ENCODE measurements at places on chromosomes 6 and 20.

GRCh38 chr20:20473657-20474056 lies 105.8 kb downstream of the INSM1 start:
- DNase-seq, result no peak

- no peak for DNase-seq
Observed at GRCh38 chr6:156599366-156599765, 177.8 kb upstream of the ARID1B start.

- DNase-seq, result no peak
Observed at GRCh38 chr6:153958860-153959259, 80.2 kb upstream of the OPRM1 start.

- DNase-seq, result peak; percentile 32
Observed at GRCh38 chr20:37762716-37763485, 69.1 kb downstream of the CTNNBL1 start.

DNA sequence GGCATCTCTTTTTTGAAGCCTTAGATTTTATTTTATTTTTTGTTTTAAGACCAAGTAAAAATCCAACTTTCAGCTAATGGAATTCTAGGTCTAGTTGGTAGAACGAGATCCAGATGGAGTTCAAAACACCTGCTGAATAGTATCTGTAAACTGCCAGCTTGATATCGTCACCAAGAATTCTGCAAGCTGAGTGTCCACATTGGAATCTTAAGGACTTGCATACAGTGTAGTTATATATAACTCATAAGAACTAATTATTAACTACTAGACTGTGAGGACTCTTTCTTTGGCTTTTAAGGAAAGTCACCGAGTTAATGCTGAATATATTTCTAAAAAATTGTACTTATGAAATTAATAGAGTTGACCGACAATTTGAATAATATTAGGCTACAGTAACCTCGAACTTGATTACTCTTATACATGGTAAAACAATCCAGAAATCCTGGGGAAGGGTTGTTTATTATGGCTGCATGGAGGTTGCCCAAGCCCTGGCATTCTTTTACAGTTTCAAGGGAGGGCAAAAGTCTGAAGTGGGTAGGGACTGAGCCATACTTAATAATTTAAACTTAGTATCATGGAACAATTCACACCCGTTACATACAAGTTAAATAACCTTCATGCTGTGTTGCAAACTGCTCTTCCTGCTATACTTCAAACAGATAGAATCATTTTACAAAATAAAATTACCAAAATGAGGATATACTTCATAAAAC lies 553.9 kb downstream of the PTPRT start:
- DNase-seq, result no peak

DNA sequence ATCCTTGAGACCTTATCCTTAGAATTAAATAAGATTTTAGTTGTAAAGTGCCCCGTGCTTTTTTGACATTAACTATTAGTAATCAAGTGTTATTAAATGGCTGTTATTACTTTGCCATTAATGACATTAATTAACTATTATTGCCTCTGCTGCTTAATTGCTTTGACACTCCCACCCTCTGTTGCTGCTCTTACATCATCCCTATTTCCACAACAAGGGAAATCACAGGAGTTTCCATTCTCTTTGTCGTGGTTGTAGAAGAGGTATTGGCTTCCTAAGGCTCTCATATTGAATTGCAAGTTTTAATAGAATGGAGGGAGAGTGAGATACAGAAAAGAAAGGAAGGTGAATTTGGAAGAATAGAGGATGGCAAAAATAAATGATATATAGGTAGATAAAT lies 545.8 kb downstream of the MMUT start:
- no peak for DNase-seq

- no peak for DNase-seq
Observed at GRCh38 chr20:62301111-62301668, 1.6 kb upstream of the ADRM1 start.

GRCh38 chr6:158713469-158713868 lies 63.6 kb downstream of the SYTL3 start:
- DNase-seq, result no peak

DNA sequence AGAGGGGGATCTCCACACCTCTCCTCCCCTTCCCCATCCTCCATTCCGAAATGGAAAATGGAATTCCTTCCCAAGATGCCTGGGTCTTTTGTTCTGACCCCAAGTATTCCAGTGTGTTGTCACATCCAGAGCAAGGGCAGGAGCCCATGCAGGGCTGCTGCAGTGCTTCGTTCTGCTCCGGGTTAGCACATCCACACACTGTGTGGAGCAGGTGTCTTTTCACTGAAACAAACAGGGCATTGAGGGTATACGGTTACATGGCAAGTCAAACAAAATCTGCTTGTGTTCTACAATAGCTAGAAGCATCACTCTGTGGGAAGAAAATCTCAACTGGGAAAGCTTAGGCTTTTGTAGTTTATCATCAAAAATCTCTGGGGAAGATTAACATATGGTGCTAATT lies 56.9 kb downstream of the LYRM2 start:
- no peak for DNase-seq

GRCh38 chr6:136503303-136504029 lies 46.8 kb downstream of the MAP7 start:
- no peak for DNase-seq

DNA sequence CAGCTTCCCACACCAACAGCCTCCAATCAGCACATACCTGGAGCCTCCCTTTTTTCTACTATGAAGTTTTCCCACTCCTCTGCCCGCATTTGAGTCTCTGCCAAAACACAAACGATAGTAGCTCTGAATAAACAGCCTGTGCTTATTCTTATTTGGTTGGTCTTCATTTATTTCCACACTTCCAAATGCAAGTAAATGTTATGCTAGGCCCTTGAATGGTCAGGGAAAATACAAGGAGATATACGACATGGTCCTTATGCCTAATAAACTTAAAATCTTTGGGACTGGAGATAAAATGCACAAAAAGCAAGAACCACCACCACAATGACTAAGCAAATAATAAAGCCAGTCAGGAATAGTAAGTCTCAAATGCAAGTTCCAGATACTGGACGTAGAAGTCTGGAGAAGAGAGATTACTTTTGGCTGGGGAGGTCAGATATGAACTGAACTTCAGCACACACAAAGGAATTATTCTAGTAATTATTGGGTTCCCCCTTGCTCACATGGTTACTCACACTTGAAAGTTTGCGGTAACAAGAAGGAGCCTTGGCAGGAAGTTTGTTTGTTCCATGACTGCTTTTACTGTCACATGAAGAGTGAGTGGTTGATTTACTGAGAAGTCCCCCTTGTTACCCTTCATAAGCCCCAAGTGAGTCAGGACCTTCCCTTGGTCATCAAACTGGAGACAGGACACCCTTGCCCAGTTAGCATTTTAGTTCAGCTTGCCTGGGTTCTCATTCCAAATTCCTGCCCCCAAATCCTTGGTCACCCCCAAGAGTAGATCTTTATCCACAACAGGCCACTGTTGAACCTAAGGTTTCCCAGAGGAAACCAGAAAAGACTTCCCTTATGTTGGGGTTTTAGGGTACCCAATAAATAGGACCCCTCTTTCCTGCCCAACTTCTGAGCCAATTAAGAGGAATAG lies 511.2 kb upstream of the JARID2 start:
- no peak for DNase-seq

DNA sequence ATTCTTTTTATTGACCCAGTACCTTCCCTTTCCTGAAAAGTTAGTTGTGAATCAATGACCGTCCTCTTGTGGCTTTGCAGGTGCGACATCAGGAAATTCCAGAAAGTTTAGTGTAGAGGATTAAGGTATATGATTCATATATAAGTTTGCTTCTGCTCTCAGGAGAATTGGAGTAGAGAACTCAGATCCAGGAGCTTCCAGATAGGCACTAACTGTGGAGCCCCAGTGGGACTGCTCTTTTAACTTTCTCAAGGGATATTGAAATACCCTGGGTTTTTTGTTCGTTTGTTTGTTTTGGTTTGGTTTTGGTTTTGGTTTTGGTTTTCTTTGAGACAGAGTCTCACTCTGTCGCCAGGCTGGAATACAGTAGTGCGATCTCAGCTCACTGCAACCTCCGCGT lies 9.5 kb downstream of the TAAR2 start:
- no peak for DNase-seq

- DNase-seq, result no peak
Observed at GRCh38 chr20:45976086-45976485, 4.1 kb upstream of the ZNF335 start.

DNA sequence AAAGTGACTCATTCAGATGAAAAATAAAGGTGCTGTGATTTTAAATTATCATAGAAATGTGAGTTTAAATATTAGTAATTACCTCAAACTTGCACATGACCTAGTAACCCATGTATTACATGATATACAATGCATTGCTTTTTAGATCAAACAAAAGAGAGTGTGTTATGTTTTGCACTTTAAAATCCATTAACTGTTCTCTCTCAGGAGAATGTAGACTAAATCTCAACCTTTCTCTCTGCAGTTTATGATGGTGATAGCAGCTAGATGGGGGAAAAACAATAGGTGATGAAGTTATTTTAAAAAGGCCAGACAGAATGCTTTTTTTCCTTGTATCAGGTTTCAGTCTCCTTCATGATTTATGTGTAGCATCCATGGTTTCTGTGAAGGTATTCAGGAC lies 404.4 kb upstream of the RNF217 start:
- DNase-seq, result no peak

DNA sequence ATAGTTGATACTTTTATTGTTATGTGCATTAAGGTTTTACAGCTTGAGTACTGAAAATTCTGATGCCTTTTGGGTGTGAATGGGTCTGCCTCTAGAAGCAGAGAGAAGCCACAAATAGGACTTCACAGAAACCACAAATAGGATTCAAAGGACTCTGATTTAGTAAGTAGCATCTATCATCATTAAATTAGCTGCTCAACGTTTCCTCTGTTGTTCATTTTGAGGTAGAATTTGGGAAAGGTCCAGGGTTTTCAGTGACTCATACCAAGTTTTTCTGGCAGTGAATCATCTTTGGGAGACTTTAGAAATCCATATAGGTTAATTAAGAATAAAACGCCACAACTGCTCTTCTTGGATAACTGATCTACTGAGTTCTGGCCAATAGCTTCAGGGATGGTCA lies 105.1 kb downstream of the PHF3 start:
- DNase-seq, result no peak

DNA sequence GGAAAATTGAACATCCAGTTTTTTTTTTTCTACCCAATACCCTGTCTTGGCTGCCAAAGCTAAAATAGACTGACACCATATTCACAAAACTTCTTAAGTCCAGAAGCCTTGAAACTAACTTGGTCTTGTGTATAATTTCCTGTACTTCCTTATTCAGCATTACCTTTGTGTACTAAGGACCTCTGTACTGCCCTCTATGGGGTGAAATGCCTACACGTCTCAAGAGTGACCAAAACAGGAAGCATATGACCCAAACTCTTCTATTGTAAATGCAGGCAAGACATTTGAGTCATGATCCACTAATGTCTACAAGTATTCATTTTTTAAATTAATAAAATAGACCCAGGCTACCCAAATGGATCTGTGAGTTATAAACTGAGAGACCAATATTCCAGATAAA lies 50.4 kb downstream of the HMGCLL1 start:
- DNase-seq, result peak; percentile 58

DNA sequence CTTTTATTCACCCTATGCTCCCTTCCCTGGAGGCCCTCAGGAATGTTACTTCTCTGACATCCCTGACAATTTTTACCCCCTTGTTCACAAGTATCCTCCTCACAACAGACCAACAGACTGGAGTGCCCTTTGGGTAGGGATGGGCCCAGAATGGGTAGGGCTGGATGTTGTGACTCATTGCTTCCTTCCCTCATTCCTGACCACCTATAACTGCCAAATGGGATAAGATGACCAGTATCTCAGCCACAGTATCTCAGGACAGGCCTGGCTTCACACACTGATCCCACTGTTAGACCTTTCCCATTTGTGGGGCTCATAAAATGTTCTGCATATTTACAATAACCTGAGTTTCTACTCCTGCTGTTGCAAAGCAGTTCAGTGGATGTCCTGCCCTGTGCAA lies 223.0 kb upstream of the LRFN2 start:
- DNase-seq, result no peak

- DNase-seq, result no peak
Observed at GRCh38 chr6:16819752-16820151, 58.5 kb upstream of the ATXN1 start.

GRCh38 chr6:131727868-131728267 lies 17.1 kb upstream of the CTAGE9 start:
- DNase-seq, result no peak

- DNase-seq, result no peak
Observed at GRCh38 chr20:25252230-25252651, 4.4 kb downstream of the PYGB start.

DNA sequence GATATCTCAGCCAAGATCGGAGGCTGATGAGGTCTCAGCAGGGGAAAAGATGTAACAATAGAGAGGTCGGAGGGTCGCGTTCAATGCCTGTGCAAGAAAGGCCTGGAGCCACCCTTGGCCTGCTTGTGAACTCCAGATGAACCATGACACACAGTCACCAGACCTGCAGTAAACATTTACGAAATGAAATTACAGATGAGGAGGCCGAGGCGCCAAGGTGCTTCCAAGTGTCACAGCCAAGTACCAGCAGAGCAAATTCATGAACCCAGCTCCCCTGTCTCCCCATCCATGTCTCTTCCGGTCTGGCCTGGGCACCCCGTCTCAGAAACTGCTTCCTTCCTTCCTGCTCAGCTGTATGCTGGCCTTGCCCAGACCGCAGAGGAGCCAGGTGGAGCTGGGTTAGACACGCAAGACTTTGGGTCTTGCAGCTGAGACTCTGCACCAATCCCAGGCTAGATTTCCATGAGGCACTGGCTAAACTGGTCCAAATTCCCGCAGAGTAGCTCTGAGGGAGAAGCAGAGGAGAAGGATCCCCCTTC lies 48.1 kb downstream of the CHMP4B start:
- no peak for DNase-seq

DNA sequence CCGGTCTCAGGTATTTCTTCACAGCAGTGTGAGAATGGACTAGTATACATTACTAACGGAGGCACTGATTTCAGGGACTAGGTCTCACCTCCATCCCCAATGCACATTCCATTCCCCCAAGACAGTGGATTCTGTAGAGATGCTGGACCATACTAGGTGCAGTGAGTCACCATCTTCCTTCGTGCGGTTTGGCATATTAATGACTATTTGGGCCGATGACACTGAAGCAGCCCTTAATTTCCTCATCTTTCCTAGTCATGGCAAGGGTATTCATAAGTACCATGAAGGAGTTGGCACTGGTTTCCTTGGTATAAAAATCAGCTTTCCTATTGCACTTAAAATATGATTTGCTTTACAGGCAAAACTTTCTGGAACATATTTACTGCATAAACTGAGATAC lies 121.4 kb upstream of the TRAF3IP2 start:
- no peak for DNase-seq

DNA sequence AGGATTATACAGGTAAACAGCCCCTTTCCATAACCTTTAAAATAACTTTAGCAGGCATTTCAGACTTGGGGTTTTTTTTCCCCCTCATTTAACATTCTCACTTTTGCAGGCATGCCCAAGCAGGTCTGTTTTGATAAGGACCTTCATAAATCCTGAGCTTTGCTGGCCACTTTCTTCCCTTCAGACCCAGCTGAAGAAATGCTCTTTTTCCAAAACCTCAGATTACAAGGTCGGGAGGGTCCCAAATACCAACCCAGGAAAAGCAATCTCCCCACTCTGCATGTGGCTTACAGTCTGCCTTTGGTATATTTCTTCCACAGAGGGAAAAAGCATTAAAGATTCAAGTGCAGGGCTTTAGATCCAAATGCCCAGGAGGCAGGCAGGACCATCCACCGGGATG lies 6.8 kb downstream of the NFATC2 start:
- DNase-seq, result no peak
